ENCODE measurements at places on chromosomes 12 and 14. TPM values are rescaled to one million over a fixed set of nuclear protein-coding genes. Genes with fewer than 3 reads are reported as not detected.

- peak; percentile 13 for DNase-seq
These were observed 371 bp upstream of the SHMT2 start for GRCh38 chr12:57229046-57229633.

GRCh38 chr12:16238661-16239060, 38.8 kb downstream of the SLC15A5 start:
- peak; percentile 18 for DNase-seq

DNA sequence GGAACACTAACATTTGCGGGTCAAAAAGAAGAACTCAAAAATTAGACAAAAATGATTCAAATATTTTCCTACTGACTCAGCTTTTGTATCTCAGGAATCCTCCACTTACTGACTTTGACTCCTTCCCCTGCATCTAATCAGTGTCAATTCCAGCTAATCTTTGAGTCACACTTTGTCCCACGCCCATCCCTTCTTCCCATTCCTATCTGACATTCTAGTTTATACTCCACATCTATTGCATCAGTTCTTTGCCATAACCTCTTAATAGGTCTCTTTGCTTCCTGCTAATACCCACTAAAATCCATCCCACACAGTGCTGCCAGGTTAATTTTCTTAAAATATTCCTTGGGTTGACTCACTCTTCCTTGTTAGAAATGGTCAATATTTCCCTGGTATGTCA, 19.1 kb downstream of the BBS10 start:
- DNase-seq, result peak; percentile 73

RPL10L gene
- 0.43 TPM for total RNA-seq

DNA sequence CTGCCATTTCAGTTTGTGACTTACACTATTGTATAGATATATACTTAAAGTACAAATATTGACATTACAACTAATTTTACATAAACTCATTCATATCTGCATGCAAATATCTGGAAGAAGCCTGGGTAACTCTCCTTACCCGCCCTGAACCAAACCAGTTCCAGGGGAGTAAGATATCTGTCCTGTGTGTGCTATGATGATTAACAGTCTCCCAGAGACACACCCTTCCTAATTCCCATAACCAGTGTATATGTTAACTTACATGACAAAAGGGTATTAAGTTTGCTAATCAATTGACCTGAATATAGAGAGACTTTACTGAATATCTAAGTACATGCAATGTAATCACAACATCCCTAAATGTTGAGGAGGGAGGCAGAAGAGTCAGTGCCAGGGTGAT, 23.0 kb downstream of the PRB3 start:
- DNase-seq, result no peak

- DNase-seq, result no peak
These were observed 55.4 kb downstream of the SAMD4A start for GRCh38 chr14:54622192-54622958.

DNA sequence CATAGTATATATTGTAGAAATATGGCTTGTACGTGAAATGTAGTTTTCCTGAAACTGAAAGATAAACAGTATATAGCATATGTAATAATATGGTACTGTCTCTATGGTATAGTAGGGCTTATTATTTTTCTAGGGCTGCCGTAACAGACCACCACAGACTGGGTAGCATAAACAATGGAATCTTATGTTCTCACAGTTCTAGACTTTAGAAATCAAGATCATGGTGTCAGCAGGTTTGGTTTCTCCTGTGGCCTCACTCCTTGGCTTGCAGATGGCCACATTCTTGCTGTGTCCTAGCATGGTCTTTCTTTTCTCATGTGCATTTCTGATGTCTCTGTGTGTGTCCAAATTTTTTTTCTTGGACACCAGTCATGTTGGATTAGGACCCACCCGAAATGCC, 155.8 kb downstream of the TMTC2 start:
- DNase-seq, result no peak

MYH6 gene
- not detected for total RNA-seq

GRCh38 chr12:60197589-60197988, 601.8 kb downstream of the SLC16A7 start:
- peak; percentile 62 for DNase-seq

DNA sequence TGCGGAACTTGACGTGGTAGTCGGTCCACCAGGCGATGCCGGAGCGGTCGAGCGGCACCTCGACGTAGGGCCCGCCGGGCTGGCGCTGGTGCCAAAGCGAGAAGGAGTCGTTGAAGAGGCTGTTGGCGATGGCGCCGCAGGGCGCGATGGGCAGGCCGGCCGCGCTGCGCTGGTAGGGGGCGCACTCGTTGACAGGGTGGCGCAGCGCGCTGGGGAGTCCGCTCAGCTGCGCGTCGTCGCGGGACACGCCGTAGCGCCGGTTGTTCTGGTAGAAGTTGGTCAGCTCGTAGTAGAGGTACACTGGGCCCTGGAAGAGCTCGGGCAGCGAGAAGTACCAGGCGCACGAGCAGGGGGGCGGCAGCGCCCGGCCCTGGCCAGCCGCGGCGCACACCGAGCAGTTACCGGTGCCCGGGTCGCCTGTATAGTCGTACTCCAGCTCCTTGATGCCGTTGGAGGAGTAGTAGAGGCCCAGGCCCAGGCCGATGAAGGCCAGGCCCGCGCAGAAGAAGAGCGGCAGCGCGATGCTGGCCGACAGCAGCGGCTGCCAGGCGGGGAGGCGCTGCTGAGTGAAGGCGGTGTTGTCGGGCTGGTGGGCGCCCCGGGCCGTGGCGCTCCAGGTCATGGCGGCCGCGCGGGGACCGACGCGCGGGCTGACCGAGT, 482 bp downstream of the TMEM30B start:
- DNase-seq, result peak; percentile 10

Measured in fibroblast of villous mesenchyme (primary cell).